Activated CD4-positive, alpha-beta T cell treated with anti-CD3 and anti-CD28 coated beads for 24 hours (primary cell): ENCODE measurements at places on chromosomes 7 and 10.

GRCh38 chr7:122383934-122384333, 79.4 kb upstream of the FEZF1 start:
- no peak for DNase-seq

DNA sequence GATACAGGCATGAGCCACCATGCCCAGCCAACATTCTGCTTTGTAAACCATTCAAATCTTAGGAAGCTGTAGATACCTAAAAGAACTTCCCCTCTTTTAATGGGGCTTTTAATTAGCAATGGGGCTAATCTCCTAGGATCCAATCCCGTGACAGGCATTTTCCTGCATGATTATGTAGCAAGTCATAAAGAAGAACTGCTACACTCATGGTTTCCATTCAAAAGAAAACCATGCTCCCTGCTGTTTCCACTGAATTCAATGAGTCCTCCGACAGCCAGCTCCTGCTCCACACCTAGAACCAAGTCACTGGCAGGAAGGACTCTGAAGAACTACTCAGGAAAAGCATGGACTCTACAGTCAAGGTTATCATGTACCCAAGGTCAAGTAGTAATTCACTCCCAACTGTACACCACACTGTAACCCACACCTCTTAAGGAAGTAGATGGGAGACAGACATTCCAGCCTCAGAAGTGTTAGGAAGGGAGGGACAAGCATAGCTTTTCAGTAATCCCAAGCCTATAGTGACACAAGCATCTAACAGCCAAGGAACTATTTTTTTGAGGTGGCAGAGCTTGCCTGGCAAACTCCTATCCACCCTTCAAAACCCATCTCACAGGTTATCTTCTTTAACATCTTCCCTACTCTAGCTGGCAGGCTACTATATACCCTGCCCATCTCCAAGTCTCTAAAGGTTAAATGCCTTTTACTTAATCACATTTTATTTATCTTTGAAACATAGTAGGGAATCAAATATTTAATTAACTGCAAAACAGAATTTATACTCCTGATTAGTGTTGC, 47.5 kb downstream of the CTBP2 start:
- no peak for DNase-seq

DNA sequence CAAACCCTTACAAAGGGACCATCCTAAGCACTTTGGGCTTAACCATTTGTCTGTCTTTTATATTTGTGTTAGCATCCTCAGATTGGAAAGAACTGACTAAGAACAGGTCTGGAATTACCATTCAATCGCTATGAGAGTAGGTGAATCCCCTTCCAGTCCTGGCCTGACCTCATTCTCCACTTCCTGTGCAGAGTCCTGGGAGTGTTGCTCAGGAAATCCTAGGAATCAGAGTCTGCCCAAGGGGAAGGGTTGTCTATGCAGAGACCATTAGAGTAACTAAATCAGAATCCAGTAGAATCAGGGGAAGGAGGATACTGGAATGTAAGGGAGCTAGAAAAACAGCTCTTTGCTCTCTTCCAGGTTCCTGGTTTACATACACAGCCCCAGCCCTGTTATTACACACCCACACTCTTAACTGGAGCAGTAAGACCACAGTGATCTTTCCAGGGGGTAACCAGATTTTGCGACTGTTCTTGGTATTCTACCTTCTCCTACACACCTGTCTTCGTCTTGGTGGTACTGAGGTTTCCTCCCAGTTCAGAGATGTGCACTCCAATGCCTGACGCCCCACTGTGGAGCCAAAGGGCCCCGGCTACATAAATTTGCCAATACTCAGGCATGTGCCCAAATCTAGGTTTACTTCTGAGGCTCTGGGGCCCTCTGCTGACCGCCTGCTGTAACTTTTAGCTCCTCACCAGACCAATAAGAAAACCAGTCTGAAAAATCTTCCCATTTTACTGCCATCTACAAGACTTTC, 103.7 kb downstream of the RNF216 start:
- no peak for DNase-seq

DNA sequence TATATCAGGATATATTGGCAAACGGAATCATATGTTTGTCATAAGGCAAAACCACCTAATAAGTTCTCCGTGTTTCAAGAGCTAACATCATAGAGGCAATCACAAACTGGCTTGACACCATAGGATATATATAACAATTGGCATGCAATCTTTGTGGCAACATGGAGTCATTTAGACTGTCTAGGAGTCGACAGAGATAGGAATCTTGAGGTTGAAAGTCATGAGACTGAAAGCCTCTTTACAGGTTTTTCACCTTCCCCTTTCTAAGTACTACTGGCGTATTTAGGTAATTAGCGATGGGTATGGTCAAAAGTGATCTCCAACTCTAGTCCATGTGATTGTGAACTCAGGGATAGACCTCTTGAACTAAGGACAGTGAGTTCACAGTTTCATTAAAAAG, 63.7 kb downstream of the THSD7A start:
- DNase-seq: no peak

GRCh38 chr10:22429146-22429545, 83.8 kb downstream of the SPAG6 start:
- DNase-seq: no peak

DNA sequence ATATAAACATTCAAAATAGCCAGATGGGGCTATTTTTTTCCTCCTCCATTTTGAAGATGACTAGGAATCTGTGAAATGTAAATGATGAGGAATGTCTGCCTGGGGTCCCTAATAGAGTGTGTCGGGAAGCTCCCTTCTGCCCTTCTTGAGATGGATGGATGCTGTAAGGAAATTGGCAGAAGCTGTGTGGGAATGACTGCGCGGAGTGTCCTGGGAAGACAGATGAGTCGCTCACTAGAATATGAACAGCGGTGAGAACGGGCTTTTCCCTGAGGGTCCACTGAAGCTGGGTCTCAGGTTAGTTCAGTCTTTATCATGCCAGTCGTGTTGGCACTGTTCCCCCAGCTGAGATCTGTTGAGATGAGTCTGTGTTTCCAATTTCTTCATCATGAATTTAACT, 75.1 kb upstream of the PLPP4 start:
- no peak for DNase-seq

- no peak for DNase-seq
These were observed 9.1 kb downstream of the BMPR1A start for GRCh38 chr10:86765548-86765947.

- no peak for DNase-seq
These were observed 36.1 kb downstream of the SGPL1 start for GRCh38 chr10:70851597-70852475.

DNA sequence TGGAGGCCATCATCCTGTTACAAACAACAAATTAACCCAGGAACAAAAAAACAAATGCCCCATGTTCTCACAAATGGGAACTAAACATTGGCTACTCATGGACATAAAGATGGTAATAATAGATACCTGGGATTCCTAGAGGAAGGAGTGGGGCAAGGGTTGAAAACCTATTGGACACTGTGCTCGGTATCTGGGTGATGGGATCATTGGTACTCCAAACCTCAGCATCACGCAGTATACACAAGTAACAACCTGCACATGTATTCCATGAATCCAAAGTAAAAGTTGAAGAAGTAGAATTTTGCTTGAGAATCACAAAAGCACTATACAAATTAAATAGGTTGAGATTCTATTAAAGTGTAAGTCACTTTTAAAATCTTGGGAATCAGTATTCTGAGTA, 16.7 kb downstream of the GHITM start:
- DNase-seq: no peak

GRCh38 chr7:150842716-150843115, 9.6 kb upstream of the AOC1 start:
- DNase-seq: no peak

DNA sequence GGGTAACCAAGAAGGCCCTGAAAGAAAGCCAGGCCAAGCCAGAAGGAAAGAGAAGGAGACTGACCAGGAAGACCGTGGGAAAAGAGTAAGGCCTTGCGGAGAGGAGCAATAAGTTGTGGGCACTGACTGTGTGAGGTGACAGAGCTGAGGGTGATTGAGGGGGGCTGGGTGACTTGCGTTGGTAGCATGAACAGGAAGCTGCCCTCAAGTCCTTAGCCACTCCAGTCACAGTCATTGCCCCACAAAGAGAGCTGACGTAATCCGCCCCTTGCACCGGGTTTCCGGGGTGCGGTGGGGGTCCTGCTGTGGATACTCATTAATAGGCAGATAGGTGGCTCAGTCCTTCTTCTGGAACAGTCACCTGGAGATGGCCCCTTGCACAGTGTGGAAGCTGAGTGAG, 16.1 kb upstream of the DMBT1 start:
- DNase-seq: no peak

- DNase-seq: no peak
These were observed 37.7 kb upstream of the SMARCD3 start for GRCh38 chr7:151286148-151286547.

GRCh38 chr7:124790645-124791044, 25.1 kb upstream of the GPR37 start:
- no peak for DNase-seq
